ENCODE measurements at places on chromosomes 2 and 18. TPM values are rescaled to one million over a fixed set of nuclear protein-coding genes. Genes with fewer than 3 reads are reported as not detected.

DNA sequence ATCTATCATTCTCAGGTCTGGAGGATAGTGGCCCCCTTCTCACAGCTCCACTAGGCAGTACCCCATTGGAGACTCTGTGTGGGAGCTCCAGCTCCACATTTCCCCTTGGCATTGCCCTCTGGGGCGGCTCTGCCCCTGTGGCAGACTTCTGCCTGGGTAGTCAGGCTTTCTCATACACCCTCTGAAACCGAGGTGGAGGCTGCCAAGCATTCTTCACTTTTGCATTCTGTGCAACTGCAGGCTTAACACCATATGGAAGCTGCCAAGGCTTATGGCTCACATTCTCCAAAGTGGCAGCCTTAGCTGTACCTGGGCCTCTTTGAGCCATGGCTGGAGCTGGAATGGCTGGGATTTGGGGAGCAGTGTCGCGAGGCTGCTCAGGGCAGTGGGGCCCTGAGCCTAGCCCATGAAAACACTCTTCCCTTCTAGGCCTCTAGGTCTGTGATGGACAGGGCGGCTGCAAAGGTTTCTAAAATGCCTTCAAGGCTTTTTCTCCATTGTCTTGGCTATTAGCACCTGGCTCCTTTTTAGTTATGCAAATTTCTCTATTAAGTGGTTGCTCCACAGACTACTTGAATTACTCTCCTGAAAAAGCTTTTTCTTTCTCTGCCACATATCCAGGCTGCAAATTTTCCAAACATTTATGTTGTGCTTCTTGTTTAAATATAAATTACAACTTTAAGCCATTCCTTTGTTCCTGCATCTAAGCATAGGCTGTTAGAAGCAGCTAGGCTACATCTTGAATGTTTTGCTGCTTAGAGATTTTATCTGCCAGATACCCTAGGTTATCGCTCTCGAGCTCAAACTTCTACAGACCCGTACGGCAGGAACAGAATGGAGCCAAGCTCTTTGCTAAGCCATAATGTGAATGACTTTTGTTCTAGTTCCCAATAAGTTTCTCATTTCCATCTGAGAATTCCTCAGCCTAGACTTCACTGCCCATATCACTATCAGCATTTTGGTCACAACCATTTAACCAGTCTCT is 206.5 kb downstream of the CPS1 start:
- H3K4me1 ChIP-seq, result no peaks in the 10 kb centered on the region
- no peak for DNase-seq
- H3K36me3 ChIP-seq, result no peaks in the 10 kb centered on the region

PLGLB1 gene
- total RNA-seq, result 0.36 TPM

DNA sequence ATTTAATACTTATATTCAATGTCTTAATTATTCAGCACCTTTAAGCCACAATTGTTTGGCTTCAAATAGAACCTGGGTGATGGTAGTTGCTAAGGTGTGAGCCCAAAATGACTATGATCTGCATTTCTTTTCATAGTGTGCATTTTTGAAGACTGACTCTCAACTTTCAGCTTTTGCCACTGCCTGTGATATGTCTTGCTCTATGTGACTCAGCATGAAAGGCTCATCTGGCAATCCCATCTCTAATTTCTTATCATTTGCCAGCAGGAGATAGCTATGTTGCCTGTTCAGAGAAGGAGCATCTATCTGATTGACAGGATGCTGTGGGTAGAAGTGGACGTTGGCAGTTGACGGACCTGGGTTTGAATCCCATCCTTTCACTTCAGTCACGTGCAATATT is 34.5 kb upstream of the CCDC93 start:
- H3K27me3 ChIP-seq, result peaks cover 31% of the 10 kb centered on the region
- H3K4me1 ChIP-seq, result peaks cover 10% of the 10 kb centered on the region
- DNase-seq, result no peak
- no peak overlapping the region for H3K27ac ChIP-seq

- no peak overlapping the region for H3K27ac ChIP-seq
- DNase-seq, result no peak
- H3K4me1 ChIP-seq, result no peaks in the 10 kb centered on the region
- no peak overlapping the region for H3K4me3 ChIP-seq
- no peaks in the 10 kb centered on the region for H3K36me3 ChIP-seq
These were observed 167.6 kb upstream of the FN1 start for GRCh38 chr2:215603440-215603839.

- no peaks in the 10 kb centered on the region for H3K27me3 ChIP-seq
- H3K36me3 ChIP-seq, result peaks cover 54% of the 10 kb centered on the region
- H3K4me3 ChIP-seq, result peak overlapping the region; percentile 96
- peak overlapping the region; percentile 44 for H3K27ac ChIP-seq
These were observed 1.9 kb downstream of the USP37 start for GRCh38 chr2:218566296-218566695.

IL1RL2 gene
- total RNA-seq, result 1.1 TPM

- H3K27me3 ChIP-seq, result peaks cover 4% of the 10 kb centered on the region
- H3K4me3 ChIP-seq, result no peak overlapping the region
- no peak overlapping the region for H3K27ac ChIP-seq
These were observed 273.6 kb downstream of the PAX3 start for GRCh38 chr2:222024932-222025880.

GRCh38 chr2:140747665-140748064 is 1383.2 kb downstream of the LRP1B start:
- DNase-seq, result no peak
- no peaks in the 10 kb centered on the region for H3K4me1 ChIP-seq
- H3K4me3 ChIP-seq, result no peak overlapping the region
- H3K27me3 ChIP-seq, result no peaks in the 10 kb centered on the region

MATN3 gene
- not detected for total RNA-seq

UXS1 gene
- total RNA-seq, result 39.2 TPM

DNA sequence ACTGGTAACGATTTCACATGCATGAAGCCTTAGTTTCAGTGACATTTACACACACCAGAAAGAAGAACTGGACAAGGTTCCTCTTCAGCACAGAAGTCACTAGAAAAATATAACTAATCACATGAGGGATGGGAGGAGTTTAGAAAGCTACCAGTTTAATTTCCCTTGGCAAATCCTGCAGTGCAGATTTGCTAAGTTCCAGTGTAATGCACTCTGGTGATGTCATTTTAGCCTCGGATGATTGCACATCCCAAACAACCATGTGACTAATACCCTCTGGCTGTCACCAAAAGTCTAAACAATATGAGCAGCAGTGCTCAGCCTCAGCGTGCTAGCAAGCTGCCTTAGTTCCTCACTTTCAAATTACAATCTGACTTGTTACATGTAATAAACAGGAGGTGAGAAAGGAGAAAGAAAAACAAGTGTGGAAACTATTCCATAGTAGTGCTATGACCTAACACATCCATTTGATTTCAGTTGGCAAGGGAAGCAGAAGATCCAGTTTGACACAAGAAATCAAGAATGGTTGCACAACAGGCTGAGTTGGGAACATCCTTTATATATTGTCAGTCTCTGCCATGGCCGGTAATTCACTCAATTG is 35.3 kb upstream of the PPP1CB start:
- H3K27ac ChIP-seq, result no peak overlapping the region
- no peak overlapping the region for H3K4me3 ChIP-seq
- peak; percentile 16 for DNase-seq
- H3K27me3 ChIP-seq, result no peaks in the 10 kb centered on the region

DYNC1I2 gene
- total RNA-seq, result 55.8 TPM

LONRF2 gene
- 0.02 TPM for total RNA-seq

DNA sequence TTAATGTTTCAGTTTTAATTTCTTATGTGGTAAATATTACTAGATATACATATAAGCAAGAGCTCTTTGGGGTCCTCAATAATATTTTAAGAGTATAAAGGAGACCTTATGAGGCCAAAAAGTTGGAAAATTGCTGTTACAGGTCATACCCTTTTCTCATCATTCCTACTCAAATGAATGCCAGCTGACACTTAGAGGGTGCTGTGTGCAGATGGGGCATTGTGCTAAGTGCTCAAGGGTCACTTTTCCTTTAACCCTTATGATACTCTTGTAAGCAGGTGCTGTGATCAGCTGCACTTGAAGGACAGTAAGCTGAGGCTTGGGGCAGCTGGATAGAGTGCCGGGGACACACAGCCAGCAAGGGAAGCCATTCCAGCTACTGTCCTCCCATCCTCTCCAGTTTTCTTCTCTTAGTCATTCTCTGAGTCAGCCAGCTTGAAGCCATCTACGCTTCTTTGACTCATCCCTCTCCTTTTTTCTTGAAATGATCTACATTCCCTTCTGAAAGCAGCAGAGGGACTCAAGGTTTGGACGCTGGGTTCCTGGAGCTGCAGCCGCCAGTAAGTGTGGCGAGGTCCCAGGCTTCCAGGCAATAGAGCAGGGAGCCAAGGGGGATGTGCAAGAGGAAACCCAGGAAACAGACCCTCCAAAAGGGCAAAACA is 42.0 kb upstream of the CREB1 start:
- no peaks in the 10 kb centered on the region for H3K27me3 ChIP-seq
- no peak overlapping the region for H3K4me3 ChIP-seq
- no peak for DNase-seq
- no peaks in the 10 kb centered on the region for H3K36me3 ChIP-seq
- H3K4me1 ChIP-seq, result no peaks in the 10 kb centered on the region
- H3K27ac ChIP-seq, result no peak overlapping the region

All from activated CD4-positive, alpha-beta memory T cell treated with anti-CD3 and anti-CD28 coated beads for 36 hours (primary cell).